ENCODE measurements at places on chromosomes 4 and X.

DNA sequence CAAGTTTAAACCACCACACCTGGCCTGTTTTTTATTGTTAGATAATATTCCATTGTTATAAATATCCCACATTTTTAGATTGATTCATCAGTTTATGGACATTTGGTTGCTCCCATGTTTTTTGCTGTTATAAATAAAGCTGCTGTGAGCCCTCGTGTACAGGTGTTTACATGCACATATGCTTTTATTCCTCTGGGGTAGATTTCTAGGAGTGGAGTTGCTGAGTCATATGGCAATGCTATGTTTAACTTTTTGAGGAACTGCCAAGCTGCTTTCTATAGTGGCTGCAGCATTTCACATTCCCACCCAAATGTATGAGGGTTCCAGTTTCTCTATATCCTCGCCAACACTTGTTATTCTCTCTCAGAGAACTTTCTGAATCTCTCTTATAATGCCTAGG is 90.5 kb downstream of the TBL1X start:
- no peak for DNase-seq

- no peak for DNase-seq
Observed at GRCh38 chr4:17066236-17066635, 167.8 kb upstream of the LDB2 start.

DNA sequence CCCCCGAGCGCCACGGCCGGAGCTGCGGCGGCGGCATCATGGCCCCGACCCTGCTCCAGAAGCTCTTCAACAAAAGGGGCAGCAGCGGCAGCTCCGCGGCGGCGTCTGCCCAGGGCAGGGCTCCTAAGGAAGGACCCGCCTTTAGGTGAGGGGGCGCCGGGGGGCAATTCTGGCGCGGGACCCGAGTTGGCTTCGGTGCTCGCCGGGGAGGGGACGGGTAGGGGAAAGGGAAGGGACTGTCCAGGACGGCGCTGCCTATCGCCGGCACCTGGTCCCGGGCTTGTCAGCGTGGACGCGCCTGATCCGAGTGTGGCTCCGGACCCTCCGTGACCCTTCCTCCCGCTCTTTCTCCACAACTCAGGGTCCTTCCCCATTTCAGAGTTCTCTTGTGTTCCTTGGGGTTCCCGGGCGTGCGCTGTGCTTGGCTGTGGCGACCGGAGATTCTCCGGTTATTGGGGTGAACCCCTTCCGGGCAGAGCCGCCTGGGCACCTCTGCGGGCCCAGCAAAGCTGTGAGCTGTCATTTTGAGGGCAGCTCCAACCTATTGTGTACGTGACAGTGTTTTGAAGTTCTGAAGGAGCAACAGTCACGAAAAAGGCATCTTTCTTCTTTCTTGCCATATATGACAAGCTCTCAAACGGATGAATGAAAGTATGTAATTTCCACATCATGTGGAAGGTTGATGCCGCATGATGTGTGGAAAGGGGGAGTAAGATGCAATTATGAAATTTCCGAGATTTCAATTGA is 522 bp downstream of the FNIP2 start:
- DNase-seq: no peak

DNA sequence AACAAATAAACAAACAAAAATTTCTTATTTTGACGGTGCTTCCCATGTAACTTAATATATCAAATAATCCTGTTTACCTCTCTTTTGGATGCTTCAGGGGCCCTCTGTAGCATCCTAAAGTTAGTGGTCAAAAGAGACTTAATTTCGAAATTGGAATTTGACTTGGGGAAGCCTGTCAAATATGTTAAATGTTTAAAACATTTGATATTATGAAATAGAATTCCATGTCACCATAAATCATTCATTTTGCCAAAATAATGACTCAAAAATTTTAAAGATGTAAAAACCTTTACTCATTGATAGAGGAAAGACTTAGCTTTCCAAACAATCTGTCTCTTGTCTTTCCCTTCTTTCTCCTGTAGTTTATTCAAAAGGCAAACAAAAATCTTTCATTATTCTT is 20.6 kb upstream of the TEX13A start:
- DNase-seq: no peak

DNA sequence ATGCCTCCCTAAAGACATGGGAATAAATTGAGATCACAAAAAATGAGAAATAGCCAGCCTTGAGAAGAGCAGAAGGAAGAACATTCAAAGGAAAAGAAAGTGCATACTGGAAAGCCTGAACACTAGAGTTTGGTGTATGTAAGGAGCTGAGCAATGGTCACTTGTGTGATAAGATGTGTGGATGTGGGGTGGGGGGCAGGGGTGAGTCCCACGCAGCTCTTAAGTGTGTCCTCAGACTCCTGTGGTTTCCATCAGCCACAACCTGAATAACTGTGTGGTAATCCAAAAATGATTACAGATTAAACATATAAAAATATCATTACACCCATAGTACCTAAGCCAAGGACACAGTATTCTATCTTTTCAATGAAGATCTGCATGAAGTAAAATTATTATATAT is 59.9 kb downstream of the ELOVL6 start:
- DNase-seq: no peak

DNA sequence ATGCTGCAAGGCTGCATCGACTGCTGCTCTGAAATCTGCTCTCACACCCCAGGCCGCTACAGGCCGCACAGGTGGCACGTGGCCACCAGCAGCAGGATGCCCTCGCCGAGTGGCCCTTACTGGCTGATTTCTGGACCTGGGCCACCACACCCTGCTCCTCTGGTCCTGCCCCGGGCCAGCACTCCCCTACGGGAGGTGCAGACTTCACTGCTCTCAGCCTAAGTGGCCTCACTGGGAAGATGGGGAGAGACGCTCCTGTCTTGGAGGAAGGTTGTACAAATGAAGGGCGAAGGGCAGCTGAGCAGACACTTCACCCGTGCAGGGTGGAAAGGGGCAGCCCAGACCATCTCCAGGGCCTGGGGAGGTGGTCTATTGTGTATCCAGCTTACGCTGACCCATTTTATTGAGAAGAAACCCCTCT is 72.5 kb downstream of the ACOX3 start:
- no peak for DNase-seq

Data from Panc1 (cell line).